ENCODE measurements at places on chromosomes 7 and 10.

DNA sequence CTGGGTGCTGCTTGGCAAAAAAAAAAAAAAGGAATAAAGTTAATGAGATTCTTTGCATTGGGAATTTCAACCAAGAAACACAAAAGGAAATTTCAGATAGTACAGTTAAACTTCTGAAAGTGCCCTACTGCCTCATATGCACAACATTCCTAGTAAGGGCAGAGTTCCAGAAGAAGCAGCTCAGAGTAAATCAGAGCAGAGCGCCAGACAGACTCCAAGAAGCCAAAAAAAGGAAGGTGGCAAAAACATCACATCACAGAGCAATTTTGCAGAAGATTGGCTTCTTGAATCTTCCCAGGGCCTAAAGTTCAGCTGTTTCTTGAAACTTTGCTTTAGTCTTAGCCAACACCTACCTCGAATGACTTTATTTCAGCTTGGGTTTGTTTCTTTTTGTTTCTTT, 544.1 kb downstream of the XPNPEP1 start:
- DNase-seq = no peak

- DNase-seq = no peak
Measured at GRCh38 chr7:45450571-45451204, 123.5 kb upstream of the ADCY1 start.

GRCh38 chr10:8048281-8049008, 6.0 kb upstream of the GATA3 start:
- no peak for DNase-seq

DNA sequence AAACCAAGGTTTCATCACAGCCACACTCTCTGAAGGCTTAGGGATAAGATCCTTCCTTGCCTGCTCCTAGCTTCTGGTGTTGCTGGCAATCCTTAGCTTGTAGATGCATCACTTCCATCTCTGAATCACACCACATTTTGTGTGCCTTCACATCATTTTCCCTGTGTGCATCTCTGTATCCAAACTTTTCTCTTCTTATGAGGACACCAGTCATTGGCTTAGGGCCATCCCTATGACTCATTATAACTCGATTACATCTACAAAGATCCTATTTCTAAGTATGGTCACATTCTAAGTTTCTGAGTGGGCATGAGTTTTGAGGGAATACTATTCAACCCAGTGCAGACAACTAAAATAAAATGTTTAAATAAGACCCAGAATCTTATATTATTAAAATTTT, 121.7 kb downstream of the C7orf25 start:
- DNase-seq = no peak

DNA sequence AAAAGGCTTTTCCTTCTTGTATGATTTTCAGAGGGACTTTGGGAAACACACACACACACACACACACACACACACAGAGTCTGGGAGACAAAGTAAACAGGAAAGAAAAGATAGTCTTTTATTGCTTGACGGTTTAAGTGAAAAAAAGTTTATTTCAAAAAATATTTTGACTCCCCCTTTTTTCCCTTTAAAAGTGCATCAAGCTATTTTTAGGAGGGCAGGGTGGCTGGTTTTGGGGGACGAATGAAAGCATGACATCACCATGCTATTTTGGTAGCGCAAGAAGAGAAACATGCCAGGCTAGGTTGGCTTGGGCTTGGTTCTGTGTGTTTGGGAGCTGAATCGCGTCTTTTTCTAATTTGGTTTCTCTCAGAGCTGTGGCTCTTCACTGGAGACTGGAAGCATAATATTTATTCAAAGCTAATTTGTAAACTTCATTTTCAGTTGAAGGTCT, 129.2 kb downstream of the BAMBI start:
- no peak for DNase-seq

DNA sequence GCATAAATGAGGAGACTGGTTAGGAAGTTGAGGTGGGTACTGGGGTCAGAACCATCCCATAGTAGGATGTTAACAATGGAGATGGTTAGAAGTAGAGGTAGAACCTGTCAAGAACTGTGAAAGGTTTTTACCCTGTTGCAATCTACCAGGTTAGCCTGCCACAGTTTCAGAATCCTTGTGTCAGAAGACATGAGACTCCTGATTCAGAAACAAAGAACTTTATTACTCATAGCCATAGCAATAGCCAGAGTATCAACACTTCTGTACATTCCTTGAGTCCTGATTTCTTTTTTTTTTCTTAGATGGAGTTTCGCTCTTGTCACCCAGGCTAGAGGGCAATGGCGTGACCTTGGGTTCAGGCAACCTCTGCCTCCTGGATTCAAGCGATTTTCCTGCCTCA, 200.9 kb downstream of the GRM3 start:
- no peak for DNase-seq

DNA sequence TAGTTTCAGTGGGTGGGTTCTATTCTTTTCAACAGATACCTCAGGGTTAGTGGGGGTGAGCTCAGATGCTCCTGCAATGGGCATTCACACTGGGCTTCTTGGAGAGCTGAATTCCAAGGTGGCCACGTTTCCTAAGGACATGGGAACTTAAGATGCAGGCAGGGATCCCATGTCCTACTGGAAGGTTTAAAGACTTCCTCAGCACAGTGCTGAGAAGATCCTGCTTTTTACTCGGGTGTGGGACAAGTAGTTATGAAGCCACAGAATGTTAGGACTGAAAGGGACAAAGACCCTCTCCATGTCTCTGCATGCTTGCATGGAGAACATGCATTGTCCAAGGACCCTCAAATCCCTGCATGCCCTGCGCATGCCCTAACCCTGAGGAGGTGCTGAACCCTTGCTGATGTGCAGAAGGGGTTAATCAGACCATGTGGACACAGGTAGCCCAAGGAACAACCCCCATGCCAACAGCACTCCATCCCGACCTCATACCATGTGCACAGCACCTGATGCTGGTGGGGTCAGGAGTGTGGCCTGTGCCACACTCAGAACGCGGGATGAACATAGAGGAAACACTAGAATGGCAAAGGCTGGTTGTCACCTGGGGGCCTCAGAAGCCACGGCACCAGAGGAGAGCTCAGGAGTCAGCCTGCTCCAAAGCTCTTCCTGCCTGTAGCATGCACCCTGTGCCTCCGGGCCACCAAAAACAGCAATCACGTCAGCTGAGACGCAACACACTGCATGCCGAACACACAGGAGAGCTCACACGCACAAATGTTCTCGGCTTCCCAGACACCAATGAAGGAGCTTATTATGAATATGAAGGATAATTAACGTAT, 15.2 kb downstream of the IL2RA start:
- no peak for DNase-seq

DNA sequence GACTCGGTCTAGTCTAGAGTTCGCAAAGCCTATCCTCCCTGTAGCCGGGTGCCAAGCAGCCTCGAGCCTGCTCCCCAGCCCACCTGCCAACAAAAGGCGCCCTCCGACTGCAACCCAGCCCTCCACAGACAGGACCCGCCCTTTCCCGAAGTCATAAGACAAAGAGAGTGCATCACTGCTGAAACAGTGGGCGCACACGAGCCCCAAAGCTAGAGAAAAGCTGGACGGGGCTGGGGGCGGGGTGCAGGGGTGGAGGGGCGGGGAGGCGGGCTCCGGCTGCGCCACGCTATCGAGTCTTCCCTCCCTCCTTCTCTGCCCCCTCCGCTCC, 622 bp upstream of the COL1A2 start:
- no peak for DNase-seq

DNA sequence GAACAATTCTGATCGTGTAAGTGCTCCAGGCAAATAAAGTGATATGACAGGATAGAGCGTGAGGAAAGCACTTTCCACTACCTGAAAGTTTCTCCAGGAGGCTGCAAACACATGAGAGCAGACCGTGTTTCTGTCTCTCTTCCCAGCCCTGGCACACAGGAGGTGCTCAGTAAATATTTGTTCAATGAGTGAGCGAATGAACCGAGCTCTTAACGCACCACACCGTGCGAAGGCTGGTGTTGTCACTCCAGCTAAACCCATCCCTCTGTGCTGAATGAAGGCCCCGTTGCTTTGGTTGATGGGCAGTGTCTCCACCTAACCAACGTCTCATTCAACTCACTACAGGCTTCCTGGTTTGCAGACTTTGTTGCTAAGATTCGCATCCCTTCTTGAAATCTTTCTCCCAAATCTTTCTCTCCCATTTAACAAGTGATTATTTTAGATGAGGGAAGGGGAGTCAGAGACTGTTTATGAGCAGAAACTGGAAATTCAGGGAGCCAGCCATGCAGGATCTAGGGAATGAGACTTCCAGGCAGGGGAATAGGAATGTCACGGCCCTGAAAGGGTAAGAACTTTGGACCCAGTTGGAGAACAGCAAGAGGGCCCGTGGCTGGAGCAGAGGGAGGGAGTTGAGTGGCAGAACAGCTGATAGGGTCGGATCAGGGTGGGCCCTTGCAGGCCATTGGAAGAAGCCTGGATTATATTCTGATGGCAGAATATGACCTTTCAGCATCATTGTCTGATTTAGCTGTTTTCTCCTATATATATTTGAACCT, 282.6 kb downstream of the CAMK1D start:
- no peak for DNase-seq

GRCh38 chr7:88566162-88566729, 193.3 kb upstream of the ZNF804B start:
- no peak for DNase-seq

- DNase-seq = no peak
Measured at GRCh38 chr10:61301575-61301974, 151.6 kb downstream of the TMEM26 start.

GRCh38 chr7:130758429-130759056, 24.5 kb upstream of the KLF14 start:
- no peak for DNase-seq

- no peak for DNase-seq
Measured at GRCh38 chr7:38561166-38561565, 70.0 kb downstream of the AMPH start.

DNA sequence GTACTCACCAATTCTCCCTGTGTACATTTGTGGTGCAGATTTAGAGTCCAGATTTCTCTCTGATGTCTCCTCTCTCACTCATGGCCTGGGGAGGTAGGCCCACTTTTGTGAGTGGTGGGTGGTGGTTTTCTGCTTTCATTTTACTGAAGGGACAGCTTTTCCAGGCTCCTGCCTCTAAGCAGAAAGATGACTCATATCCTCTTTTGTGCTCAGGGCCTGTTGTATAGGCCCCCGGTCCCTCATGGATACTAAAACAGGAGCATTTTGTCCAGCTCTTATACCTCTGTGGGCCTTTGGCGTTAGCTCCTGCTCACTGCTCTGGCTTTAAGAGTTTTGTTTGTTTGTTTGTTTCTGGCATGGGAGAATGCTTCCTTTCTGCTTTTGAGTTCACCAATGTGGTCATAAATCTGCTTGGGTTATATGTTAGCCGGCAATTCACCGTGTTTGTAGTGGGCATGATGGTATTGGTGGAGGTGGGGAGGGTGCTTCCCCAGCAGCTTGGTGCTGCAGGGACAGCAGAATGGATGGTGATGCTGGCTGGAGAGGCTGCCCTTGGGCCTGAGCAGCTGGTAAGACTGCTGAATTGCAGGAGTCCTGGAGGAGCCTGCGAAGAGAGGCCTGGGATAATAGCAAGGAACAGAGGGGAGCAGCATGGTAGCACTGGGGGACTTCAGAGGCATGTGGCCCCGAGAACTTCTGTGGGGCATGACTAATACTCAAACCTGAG, 468.7 kb downstream of the RPS24 start:
- no peak for DNase-seq

GRCh38 chr10:78405736-78406135, 372.1 kb downstream of the RPS24 start:
- no peak for DNase-seq

- DNase-seq = no peak
Measured at GRCh38 chr7:48244864-48245271, 73.6 kb downstream of the ABCA13 start.

- no peak for DNase-seq
Measured at GRCh38 chr7:85095806-85096205, 91.0 kb downstream of the SEMA3D start.

DNA sequence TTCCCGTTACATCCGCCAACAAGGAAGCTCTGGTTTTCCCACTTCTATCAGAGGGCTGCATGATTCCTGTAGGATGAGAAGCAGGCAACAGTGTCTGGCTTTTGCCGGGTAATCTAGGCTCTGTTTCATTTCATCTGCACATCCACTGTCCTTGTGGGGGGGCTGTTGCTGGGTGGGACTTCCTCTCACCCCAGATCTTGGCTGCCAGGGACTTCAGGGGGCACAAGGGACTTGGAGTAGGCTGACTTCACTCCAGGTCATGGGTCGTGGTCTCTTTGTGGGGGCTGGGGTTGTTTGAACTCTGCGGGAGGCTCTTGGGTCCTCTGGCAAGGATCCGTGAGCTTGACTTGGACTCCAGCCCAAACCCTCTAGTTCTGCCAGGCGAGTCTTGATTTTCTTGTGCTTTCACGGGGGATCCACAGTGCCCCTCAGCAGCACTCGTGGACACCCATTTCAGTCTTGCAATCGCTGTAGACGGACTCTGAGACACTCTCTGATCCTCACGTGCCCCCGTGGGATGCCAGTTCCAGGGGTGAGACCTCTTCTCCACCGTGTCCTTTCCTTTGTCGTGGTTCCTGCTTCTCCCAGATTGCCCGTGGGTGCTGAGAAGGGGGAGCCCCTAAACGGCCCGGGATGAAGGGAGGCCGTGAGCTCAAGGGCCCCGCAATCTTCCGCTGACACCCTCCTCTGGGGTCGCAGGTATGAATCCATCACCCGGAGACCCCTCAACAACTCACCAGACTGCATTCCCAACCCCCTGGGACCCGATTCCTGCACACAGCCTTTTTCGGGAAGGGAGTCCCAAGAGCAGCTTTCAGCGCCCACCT, 21.4 kb upstream of the ZNF273 start:
- DNase-seq = no peak

DNA sequence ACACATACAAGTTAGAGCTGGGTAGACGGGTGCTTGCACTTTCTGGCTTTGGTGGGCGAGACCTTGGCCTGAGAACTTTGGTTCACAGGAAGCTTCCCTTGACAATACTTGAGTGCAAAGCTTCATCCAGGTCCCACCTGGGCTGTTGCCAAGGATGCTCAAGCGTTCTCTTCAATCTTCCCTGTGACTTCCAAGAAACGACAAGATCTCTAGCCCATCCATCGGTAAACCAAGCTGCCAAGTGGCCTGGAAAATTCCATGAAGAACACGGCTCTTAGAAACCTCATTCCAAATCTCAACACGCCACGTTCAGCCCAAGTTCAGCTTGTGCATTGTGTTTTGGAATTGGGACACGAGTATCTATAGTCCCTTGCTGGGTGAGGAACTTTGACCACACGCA, 84.7 kb downstream of the CHST15 start:
- no peak for DNase-seq
